Dermis microvascular lymphatic vessel endothelial cell (primary cell): ENCODE measurements at places on chromosomes 11 and 22. TPM values are rescaled to one million over a fixed set of nuclear protein-coding genes. Genes with fewer than 3 reads are reported as not detected.
A peak's percentile ranks its signal among the peaks of the same experiment; 100 is the strongest.

- no peak for DNase-seq
Measured at GRCh38 chr11:11270236-11270775, 82.7 kb downstream of the CSNK2A3 start.

GRCh38 chr11:78930810-78931523, 356.3 kb upstream of the NARS2 start:
- DNase-seq: no peak

DNA sequence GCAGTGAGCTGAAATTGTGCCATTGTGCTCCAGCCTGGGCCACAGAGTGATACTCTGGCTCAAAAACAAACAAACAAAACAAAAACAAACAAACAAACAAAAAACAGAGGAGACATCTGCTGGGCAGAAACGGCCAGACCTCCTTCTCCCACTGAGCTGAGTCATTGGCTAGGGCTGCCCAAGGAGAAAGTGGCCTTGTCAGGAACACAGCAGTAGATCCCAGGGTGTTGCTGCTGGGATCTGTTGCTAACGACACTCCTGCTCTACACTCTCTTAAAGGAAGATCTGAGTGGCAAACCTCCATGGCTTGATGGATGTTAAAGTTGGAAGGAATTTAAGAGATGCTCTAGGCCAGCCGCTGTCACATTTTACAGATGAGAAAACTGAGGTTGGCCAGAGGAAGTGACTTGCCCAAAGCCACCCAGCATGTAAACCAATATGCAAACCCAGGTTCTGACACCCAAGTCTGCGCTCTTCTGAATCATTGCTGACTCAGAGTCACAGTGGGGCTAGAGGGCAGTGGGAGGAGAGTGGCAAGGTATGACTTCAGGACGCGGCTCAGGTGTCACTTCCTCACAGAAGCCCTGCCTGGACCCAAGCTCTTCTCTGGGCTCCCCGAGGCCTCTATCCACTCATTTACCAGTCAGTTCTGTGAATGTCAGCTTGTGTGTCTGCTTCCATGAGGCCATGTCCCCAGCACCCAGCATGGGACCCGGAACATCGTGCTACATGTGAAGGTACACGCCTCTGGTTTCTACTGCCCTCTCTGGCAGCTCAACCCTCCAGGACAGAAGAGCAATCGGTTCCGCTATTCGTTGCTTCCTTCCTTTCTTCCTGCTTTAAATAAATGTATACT, 11.3 kb upstream of the GDPD5 start:
- DNase-seq: peak; percentile 47

DNA sequence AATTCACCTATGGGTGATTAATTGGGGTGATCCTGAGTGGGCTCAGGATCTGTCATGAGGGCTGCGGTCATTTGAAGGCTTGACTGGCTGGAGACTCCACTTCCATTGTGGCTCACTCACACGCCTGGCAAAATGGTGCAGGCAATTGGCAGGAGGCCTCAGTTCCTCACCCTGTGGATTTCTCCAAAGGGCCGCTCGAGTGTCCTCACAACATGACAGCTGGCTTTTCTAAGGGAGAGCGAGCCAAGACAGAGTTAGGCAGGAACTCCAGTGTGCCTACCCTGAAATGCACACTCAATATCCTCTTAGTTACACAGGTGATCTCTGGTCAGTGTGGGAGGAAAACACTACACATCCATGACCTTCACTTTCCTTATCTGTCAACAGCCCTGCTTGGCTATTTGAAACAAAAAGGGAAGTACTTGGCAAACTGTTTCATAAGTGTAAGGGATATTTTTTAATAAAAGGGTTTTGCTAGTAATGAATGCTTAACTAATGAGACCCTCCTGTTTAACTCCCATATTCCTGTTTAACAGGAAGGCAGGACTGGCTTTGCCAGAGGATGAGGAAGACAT, 25.7 kb downstream of the OSBP2 start:
- DNase-seq: peak; percentile 43

GRCh38 chr11:97430877-97431276, 1041.1 kb downstream of the JRKL start:
- DNase-seq: no peak

- DNase-seq: no peak
Measured at GRCh38 chr22:29886596-29886995, 3.6 kb downstream of the MTMR3 start.

- DNase-seq: no peak
Measured at GRCh38 chr11:86230921-86231434, 13.6 kb upstream of the EED start.

- DNase-seq: peak; percentile 63
Measured at GRCh38 chr11:47766509-47767227, 473 bp downstream of the FNBP4 start.

GRCh38 chr22:34743110-34743751, 322.7 kb upstream of the ISX start:
- no peak for DNase-seq

GRCh38 chr22:30214703-30215407, 31.7 kb downstream of the LIF start:
- DNase-seq: no peak

- peak; percentile 50 for DNase-seq
Measured at GRCh38 chr11:104926771-104927611, 28.7 kb upstream of the CASP12 start.

DNA sequence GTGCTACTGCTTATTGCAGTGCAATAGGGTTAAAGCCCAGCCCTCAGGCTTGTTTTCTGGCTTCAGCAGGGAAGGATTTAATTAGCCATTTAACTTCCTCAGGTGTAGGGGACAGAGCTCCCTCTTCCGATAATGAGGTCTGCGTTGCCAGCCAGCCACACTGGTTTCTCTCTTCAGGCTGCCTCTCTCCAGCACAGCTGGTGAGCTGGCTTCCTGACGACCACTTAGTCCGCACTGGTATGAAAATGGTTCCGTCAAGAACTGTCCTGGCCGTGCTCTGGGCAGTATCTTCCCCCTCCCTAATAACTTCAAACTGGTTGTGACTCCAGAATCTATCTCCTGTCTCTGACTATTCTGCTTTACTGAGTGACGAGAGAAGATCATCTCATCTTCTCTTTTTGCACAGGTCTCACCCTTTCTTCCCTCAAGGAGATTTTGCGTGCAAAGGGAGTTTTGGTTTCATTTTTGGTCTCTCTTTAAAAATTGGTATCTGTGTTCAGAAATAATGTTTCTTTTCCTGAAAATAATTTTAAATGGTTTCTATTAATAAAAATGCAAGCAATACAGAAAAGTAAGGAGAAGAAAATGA, 49.2 kb downstream of the CNTN5 start:
- DNase-seq: no peak

DNA sequence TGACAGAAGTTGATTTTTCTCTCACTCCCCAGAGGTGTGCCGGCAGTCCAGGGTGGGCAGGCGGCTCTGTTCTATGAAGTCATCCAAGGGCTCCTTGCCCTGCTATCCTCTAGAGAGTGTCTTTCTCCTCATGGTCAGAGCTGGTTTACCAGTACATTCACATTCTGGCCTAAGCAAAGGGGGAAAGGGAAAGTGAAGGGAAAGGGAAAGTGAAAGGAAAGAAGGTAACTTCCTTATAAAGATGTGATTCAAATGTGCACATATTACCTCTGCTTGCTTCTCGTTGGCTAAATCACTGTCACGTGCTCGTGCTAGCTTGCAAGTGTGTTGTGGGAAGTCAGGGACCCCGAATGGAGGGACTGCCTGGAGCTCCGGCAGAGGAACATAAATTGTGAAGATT, 2.9 kb upstream of the HTATIP2 start:
- no peak for DNase-seq

DNA sequence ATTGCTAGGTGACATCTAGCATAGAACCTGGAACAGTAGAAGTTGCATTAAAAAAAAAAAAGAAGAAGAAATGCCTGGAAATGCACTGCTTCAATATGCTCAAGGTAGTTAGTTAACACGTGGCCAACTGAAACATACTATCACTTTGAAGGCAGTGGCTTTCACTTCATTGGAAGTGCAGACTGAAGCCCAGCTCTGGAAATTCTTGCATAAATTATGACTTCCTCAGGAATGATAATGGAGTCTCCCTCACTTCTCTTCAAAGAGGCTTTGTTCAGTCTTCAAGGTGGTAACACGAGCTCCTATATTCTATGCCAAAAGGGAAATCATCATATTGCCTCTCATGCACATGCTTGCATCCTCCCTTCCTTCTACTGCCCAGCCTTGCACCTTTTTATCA, 715.9 kb upstream of the API5 start:
- no peak for DNase-seq

GRCh38 chr22:23192558-23192957, 12.2 kb downstream of the BCR start:
- DNase-seq: no peak

DNA sequence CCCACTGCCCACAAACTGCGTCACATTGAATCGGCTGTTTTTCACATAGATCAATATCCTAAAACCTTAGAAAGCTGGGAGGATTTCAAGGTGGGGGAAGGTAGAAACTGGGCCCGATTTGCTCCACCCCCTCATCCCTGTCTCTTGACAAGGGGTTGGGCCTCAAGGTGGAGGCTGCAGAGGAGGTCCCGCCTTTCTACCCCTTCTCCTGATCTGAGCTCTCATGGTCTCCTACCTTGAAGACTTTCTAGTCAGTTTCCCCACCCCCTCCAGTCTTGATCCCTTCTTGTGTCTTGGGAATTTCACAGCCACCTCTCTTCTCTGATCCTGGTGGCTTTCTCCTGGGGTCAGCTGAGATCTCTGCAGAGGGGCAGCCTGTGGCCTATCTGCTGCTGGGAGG, 4.5 kb upstream of the STARD10 start:
- no peak for DNase-seq

GRCh38 chr11:66936311-66936711, 21.9 kb downstream of the PC start:
- no peak for DNase-seq

DNA sequence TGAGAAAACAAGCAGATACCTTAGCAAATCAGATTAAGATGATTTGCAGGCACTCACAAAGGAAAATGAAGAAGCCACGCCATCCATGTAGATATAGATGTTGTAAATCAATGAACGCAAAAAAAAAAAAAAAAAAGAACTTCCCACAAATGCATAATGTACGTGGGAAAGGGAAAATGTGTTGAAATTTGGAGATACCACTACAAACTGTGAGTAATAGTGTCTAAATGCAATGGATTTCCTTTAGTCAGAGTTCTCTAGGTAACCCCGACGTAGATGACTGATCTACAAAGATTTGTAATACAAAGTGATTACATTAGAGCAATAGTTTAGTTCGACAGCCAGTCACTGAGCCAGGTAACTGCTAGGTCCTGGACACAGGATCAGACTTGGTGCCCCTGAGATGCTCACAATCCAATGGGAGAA, 783 bp upstream of the ANKRD54 start:
- DNase-seq: no peak

DNA sequence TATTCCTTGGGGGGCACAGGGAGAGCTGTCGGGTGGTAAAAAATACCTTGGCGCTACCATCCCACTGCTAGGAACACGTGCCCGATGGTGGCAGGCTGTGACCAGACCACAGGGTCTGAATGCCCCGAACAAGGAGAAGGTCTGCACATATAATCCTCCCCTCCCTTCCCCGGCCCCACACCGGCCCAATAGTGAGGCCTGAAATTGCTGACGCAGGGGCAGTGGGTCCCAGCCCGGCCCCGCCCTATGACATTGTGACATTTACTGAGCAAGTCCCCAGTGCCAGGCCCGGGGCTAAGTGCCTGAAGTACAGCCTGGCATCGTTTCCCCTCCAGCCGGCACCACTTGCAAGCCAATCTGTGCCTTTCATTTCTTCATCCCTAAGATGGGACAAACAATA, 19.5 kb downstream of the MN1 start:
- no peak for DNase-seq

DNA sequence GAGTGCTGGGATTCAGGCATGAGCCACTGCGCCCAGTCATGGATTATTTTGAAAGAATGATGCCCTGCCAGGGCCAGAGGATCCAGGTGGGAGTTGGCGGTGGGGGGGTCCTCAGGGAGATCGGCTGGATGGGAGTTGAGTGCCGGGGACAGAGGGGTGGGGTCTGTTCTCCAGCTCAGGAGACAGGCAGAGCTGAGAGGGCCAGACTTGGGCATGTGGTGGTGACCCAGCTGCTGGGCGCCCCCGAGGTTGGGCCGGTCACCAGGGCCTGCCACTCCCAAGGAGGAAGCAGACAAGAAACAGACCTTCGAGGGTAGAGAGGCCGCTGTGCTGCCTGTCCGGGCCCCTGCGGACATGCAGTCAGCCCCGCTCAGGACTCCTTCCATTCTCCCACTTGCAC, 11.8 kb upstream of the PRODH start:
- no peak for DNase-seq

DNA sequence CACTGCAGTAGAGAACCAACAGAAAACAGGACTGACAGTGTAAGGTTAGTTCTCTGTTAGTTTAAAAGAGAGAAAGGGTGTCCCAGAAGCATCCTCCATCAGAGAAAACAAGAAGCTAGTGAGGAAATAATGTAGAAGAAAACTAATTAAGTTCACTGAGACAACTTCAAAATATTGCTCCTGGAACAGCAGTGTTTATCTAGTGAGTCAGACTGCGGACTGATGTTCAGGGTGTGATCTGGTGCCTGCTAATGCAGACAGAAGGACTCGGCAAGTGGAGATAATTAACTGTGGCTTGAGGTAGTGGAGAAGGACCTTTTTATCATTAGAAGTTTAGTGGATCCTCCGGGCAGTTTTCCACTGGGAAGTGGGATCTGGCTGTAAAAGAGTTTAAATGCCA, 55.4 kb downstream of the CDON start:
- DNase-seq: no peak

GRCh38 chr11:122741613-122742300, 86.2 kb downstream of the UBASH3B start:
- no peak for DNase-seq

The OR10G7 gene
- not detected in 2 replicates for total RNA-seq

The CNIH2 gene
- 0.25 TPM in 1 of 2 replicates, not detected in the other for total RNA-seq

The TRIM22 gene
- 60.6 and 85.6 TPM in 2 replicates for total RNA-seq

The NDUFS8 gene
- total RNA-seq: 96.3 and 121 TPM in 2 replicates

The UBQLNL gene
- not detected in 2 replicates for total RNA-seq

The OTOG gene
- not detected in 2 replicates for total RNA-seq

The MMP12 gene
- total RNA-seq: not detected in 2 replicates

The OR8D4 gene
- not detected in 2 replicates for total RNA-seq

The EED gene
- total RNA-seq: 10.2 and 12.8 TPM in 2 replicates

The OR10D3 gene
- total RNA-seq: not detected in 2 replicates

The ANGPTL5 gene
- total RNA-seq: not detected in 2 replicates

The CCDC87 gene
- total RNA-seq: 0.13 TPM in 2 replicates

The HBD gene
- total RNA-seq: not detected in 2 replicates

The MUC5B gene
- total RNA-seq: not detected in 2 replicates

The MYOD1 gene
- not detected in 2 replicates for total RNA-seq

The FGF3 gene
- total RNA-seq: not detected in 2 replicates

The PRODH gene
- total RNA-seq: not detected in 2 replicates
